ENCODE measurements at places on chromosomes 11 and 22. TPM values are rescaled to one million over a fixed set of nuclear protein-coding genes. Genes with fewer than 3 reads are reported as not detected.

DNA sequence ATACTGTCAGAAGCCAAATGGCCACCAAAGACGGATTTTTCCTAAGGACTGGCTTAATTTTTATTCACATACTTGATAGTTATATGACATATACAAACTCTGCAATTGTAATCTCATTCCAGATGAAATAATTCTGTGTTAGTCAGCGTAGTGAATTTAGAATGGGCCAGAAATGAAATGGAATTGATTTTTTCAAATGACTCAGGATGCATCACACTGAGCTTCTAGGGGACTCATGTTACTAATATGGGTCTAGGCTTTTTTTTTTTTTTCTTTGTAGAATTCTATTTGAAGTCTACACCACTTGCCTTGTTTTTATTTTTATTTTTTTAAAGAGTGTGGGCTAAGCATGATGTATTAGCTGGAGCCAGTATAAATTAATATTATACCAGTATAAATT lies 62.7 kb downstream of the SPECC1L start:
- DNase-seq = no peak

DNA sequence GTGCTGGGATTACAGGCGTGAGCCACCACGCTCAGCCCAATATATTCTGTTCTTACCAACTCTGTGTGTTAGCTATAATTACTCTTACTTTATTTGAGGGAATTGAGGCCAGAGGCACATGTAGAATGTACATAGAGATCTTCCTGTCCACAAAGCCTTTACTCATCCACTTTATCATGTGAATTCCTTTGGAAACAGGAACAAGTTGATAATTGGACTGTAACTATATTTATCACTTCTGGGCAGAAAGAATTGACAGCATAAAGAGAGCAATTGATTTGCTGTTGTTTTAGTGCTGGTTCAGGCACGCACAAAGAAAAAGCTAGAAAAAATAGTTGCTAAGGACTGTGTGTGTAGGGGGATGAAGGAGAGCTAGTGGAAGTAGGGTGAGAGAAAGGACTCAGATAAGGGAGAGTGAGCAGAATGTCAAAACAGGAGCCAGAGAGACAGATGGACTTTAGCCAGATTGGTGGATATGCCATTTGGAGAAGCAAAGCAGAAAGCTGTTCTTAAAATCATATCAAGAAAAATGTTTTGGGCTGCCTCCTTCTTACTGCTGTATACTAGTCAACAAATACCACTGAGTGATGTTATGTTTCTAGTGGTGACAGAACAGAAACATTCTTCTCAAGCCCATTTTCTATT lies 929.8 kb upstream of the CNTN5 start:
- no peak for DNase-seq

GRCh38 chr11:94513091-94513490 lies 830 bp downstream of the C11orf97 start:
- no peak for DNase-seq

Gene GAL3ST1
- total RNA-seq = 0.73 TPM

Gene C11orf65
- 1.5 TPM for total RNA-seq

Gene APOL3
- total RNA-seq = 47.4 TPM

Gene PGA5
- not detected for total RNA-seq

- no peak for DNase-seq
Observed at GRCh38 chr22:30457981-30458380, 13.8 kb downstream of the SEC14L3 start.

Gene MS4A12
- not detected for total RNA-seq

DNA sequence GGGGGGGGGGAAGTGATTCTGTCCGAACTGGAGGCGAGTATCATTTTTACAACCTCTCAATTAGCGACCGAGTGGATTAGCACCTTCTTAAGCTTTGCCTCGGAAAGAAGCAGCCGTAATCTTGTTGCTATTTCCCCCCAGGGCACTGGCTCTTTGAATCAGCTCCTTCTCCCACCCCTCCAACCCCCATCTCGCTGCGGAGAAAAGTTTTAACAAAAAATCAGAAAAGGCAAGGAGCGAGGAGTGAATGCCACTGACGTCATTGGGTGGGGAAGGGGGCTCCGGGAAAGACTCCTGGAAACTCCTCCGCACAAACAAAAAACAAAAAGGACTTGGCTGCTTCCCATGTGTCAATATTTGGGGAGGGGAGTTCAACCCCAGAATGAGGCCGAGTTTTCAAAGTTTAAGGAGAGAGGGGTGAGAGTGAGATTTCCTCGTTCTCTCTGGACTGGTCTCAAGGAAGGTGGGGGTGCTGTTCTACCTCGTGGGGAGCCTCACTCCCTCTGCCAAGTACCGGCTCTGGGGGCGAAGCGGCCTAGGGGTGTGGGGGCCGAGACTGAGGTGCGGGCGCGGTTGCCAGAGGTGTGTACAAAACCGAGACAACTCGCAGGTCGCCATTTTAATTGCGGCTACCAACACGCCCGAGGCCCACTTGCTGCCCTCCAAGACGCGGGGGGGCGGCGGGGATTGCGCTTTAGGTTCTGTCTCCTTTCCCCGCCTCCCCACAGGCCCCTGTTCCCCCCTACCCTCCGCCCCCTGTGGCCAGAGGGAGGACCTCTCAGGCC lies 2.5 kb upstream of the PAX6 start:
- DNase-seq = no peak

Gene GLYAT
- not detected for total RNA-seq

Gene CRYBB3
- total RNA-seq = not detected

DNA sequence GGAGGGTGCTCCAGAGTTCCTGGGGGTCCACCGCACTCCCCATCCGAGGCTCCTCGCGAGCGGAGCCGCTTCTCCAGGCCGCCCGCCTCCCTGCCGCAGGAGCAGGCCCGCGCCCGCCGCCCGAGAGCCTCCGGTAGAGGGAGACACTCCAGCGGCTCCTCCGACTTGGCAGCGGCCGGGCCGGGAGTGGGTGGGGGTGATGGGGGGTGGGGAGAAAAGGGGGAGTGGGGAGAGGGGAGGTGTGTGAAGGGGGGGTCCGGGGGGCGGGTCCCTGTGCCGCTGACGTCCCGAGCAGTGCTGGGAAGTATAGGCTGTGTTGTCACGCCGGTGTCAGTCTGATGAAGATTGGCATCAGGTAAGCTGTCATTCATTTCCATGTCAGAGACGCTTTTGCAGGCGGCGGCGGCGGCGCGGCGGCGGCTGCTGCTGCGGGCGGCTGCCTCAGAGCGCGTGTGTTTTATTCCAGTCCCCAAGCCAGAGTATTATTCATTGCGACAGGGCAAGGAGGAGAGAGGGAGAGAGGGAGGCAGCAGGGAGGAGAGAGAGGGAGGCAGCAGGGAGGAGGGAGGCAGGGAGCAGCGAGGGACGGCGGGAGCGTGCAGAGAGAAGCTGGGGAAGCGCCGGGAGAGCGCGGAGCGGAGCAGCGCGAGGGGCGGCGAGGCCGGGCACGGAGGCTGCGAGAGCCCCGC lies at the start of gene PKNOX2:
Gene PKNOX2, plus strand, starts transcription at position 330 of the 689 bp plus-strand sequence. CDS start 186,555 bp downstream, outside the sequence.
- peak; percentile 81 for DNase-seq

Gene CYP2D6
- 2.0 TPM for total RNA-seq

DNA sequence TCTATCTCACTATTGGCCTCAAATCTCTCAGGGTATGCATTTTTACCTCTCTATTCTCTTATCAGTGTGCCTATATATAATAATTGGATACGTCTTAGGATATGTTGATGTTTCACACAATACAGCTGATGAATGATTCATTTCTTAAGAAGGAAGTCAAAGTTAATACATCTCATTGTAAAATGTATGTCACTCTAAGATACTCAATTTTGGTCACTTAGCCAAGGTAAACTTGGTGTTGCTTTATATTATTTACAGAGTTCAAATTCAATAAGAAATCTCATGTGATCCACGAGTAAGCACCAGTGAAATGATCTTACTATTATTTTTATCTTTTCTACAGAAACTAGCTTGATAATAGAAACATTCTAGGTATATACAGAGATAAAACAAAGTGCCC lies 1266.5 kb downstream of the JRKL start:
- DNase-seq = no peak

- peak; percentile 71 for DNase-seq
Observed at GRCh38 chr11:68818181-68818580, 23.5 kb downstream of the CPT1A start.

- DNase-seq = no peak
Observed at GRCh38 chr11:113876074-113876797, 864 bp upstream of the USP28 start.

Gene PRRG4
- 8.6 TPM for total RNA-seq

DNA sequence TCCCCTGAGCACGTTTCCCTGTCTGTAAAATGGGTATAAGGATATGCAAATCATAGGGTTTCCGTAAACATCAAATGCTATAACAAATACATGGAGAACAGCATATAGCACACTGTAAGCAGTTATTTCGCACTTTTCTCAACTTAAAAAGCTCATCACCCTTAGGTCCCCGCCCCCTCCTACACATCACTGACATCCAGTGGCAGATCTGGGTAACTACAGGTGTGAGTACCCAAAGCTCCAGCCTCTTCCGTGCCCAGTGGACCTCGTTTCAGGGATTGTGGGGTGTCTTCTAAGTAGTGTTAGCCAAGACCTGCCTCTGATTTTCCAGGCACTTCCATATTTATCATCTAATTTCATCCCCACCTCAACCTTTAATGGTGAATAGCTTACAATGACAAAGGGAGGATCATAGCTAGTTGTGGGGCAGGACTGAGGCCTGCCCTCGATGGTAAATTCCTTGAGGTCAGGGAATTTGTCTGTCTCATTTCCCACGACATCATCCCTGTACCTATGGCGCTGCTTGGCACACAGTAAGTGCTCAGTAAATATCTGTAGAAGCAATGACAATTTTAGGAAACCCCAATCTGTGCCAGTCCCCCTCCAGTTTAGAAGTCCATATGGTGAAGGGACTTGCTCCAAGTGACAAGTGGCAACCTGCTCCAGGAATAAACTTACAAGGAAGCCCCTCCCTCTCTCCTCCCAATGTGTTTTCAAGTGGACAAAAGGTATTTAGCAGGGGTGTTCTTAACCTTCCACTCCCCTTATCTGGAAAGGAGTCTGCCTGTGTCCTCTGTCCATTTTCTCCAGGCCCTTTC lies 340.5 kb downstream of the TENM4 start:
- DNase-seq = peak; percentile 48

DNA sequence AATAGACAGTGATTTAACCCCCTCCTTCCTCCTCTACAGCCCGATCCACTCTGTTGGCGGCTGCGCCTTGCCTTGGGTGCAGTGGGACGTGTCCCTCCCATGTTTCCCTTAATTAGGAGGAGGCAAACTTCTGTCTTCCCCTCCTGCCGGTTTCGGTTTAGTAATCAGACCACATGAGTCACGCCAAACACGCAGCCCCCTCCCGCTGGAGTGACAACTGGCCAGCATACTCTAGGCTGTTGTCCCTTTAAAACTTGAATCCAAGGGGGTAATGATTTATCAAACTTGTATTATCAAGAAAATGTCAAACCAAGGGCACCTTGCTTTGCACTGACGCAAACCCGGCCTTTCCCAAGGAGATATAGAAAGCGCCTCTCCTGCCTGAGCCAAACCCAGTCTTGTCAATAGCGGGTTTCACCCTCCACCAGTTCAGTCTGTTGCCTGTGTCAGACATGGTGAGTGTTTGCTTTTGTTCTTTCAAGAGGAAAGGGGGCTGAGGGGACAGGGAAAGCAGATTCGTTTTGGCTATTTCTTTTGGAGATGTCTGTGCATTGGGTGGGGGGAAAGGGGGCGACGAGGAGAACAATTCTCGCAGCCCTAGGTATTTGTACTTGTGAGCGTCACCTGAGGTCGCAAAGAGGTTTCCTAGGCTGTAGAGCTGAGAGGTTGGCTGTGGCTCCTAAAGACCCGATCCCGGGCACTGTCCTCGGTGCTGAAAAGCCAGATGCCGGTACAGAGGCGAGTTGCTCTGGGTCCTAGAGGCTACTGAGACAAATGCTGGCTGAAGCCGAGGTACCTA lies at the start of gene SLC6A5:
Gene SLC6A5, plus strand, starts transcription at position 388 of the 799 bp plus-strand sequence. Its CDS starts 65 bp downstream, at position 453.
- DNase-seq = no peak

Gene KCNQ1OT1
- 5.0 TPM for total RNA-seq

GRCh38 chr11:119344291-119345010 lies 2.1 kb downstream of the MFRP start:
- no peak for DNase-seq

Gene OR4P4
- total RNA-seq = not detected

Gene TMEM45B
- total RNA-seq = 94.3 TPM

Gene CCDC88B
- total RNA-seq = 17.1 TPM

DNA sequence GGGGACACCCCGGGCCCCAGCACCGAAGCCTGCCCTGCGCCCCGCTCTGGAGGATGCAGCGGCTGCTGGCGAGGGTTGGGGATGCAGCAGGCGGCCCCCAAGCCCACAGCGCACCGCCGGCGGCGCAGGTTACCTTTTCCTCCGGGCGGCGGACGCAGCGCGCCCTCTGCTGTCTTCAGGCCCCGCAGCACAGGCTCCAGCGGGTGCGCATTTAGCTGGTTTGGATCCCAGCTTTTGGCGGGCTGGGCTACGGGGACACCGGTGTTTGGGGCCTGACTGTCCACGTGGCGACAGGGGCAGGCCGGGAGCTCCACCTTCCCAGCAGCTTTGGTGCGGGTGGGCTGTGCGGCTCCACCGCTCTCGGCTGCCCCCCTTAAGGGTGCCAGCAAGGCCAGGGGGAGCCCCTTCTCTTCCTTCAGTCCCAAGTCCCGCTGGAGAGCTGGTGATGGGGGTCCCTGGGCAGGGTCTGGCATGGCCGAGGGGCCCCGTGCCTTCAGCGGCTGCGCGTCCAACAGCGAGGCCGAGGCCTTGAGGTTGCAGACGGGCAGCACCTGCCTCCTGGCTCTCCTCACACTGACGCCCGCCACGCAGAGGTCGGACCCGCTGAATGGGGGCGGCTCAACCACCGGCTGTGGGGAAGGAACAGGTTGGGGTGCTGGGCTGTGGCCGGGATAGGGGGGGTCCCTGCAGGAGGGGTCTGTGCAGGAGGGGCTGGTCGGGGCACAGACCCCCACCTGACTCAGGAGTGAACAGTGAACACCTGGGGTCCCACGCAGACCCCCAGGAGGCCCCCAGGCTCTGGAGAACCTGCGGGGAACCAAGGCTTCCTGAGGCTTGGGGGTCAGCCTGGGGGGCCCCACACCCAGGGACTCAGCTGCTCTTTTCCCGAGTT lies 18.0 kb upstream of the IL17REL start:
- DNase-seq = no peak

Gene HBB
- total RNA-seq = 144 TPM

Gene RAG2
- not detected for total RNA-seq

Gene ELF5
- 70.3 TPM for total RNA-seq

Gene OR4C46
- not detected for total RNA-seq

DNA sequence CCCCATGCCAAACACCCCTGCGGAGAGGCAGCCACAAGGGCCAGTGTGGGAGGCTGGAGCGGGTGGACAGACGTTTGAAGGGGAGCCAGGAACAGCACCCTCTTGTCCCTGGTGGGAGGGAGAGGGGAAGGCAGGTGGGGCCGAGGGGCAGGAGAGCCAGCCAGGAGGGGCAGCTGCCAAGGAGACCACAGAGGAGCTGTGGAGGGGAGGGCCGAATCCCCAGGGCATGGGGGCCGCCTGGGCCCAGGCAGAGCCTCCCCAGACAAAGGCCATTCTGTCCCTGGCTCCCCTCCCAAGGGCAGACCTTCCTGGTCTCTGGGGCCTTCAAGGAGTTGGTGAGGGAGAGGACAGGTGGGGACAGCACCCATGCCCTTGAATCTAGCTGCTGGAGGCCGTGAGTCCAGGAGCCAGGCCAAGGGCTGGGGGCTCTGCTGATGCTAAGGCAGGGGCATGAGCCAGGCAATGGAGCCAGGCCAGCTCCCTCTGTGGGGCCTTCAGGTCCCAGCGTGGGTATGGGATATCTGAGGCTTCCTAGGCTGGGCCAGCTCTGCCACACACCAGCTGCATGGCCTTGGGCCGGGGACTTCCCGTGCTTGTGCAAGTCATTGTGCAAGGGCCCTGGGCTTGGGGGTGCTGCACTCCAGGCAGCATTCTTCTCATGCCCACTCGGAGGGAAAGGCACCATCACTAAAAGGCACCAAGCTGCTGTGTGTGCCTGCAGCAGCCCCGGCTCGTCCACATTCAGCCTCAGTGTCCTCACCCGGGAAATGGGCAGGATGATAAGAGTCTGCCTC lies 11.4 kb downstream of the EMID1 start:
- DNase-seq = no peak

GRCh38 chr22:37994049-37994448 lies 9.7 kb upstream of the SOX10 start:
- DNase-seq = no peak
